ENCODE measurements at places on chromosomes 16 and 17. TPM values are rescaled to one million over a fixed set of nuclear protein-coding genes. Genes with fewer than 3 reads are reported as not detected.

- DNase-seq: no peak
These were observed 22.6 kb upstream of the ITGA3 start for GRCh38 chr17:50033316-50033715.

GRCh38 chr16:87963400-87963799 lies 12.2 kb downstream of the BANP start:
- DNase-seq: peak; percentile 77

DNA sequence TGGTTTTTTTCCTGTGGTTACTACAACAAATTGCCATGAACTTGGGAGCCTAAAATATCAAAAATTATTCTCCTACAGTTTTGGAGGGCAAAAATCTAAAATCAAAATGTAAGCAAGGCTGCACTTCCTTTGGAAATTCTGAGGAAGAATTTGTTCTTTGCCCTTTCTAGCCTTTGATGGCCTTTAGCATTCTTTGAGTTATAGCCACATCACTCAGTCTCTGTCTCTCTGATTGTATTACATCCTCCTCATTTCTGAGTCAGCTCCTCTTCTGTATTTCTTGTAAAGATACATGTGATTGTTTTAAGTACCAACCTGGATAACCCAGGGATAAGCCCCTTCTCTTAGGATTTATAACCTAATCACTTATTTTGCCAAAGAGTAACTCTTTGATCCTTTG lies 282.0 kb downstream of the BCAS3 start:
- DNase-seq: no peak

DNA sequence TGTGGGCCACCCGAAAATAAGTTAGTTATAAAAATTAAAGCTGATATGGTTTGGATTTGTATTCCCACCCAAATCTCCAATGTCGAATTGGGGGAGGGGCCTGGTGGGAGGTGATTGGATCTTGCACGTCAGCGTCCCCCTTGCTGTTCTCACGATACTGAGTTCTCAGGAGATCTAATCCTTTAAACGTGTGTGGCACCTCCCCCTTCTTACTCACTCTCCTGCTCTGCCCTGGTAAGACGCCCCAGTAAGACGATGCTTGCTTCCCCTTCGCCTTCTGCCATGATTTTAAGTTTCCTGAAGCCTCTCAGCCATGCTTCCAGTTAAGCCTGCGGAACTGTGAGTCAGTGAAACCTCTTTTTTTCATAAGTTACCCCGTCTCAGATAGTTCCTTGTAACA lies 35.4 kb downstream of the SYCE1L start:
- no peak for DNase-seq

DNA sequence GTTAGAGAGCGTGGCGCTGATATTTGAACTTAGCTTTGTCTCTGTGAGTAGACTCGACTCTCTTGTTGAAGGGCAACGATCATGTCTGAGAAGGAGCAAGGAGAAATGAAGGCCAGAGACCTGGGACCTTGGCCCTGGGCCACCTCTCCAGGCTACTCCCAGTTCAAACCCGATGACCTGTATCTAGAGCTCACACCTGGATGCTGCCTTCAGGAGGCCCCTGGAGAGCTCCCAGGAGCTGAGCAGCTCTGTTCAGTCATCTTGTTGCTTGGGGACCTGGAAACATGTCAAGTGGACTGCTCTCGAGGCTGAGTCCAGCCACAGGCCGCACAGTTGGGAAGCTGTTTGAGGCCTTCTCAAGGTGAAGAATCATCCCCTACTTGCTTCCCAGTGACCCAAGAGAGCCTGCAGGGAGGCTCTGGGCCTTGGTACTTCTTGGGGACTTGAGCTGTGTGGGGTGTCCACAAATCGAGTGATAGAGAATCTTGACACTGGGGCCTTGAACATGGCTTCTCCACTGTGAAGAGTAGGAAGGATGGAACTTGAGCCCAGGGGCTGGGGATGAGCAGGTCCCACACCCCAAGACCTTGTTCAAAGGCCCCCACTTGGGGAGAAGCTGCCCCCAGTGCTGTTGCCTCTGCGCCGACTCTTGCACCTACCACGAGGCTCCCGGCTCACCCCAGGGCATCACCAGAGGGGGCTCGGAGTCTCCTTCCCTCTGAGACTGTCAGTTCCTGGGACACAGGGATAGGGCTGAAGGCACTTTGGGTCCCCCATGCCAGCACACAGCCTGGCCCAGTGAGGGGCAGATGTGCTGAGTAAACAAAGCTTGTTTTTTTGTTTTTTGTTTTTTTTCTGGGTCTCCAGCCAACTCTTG lies 112.1 kb downstream of the IRX5 start:
- no peak for DNase-seq

- peak; percentile 83 for DNase-seq
These were observed 55.2 kb upstream of the MRTFB start for GRCh38 chr16:14015948-14016347.

DNA sequence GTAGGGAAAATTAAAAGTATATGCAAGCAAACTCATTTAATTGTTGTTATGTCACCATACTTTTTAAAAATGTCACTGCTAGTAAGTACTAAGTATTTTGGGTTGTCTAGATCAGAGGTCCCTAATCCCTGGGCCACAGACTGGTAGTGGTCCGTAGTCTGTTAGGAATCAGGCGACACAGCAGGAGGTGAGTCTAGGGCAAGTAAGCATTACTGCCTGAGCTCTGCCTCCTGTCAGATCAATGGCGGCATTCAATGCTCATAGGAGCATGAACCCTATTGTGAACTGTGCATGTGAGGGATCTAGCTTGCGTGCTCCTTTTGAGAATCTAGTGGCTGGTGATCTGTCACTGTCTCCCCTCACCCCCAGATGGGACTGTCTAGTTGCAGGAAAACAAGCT lies 21.6 kb downstream of the STXBP4 start:
- DNase-seq: no peak

- no peak for DNase-seq
These were observed 26.1 kb downstream of the CDR2 start for GRCh38 chr16:22348291-22348690.

- DNase-seq: no peak
These were observed 519 bp upstream of the NTN1 start for GRCh38 chr17:9020824-9021157.

DNA sequence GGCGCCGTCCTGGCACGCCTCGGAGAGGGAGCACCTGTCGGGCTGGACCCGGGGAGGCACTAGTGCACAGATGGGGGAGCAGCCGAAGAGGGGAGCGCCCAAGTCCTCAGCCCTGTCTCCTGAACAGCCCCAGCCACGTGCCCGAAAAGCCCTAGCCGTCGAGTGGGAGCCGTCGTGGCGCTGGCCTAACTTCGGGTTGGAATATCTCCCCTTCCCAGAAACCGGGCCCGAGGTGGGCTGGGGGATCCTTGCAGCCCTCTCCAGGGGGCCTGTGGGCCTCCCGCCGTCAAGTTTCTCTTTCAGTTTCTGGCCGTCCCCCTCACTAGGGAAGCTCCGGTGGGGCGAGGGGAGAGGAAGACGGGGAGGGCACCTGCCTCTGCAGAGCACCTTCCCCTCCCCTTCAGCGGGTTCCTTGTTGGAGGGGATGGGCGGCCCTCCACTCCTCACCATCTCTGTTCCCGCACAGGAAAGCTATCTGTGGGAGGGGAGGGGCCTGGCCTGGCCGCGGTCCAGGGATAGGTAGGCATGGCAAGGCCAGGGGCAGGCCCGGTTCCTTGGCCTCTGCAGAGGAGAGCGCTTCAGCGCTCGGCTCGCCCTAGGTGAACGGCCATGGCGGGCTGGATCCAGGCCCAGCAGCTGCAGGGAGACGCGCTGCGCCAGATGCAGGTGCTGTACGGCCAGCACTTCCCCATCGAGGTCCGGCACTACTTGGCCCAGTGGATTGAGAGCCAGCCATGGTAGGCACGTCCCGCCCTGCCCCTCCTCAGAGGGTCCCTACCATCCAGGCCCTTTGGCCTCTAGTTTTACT lies 709 bp downstream of the STAT5A start:
- DNase-seq: no peak

DNA sequence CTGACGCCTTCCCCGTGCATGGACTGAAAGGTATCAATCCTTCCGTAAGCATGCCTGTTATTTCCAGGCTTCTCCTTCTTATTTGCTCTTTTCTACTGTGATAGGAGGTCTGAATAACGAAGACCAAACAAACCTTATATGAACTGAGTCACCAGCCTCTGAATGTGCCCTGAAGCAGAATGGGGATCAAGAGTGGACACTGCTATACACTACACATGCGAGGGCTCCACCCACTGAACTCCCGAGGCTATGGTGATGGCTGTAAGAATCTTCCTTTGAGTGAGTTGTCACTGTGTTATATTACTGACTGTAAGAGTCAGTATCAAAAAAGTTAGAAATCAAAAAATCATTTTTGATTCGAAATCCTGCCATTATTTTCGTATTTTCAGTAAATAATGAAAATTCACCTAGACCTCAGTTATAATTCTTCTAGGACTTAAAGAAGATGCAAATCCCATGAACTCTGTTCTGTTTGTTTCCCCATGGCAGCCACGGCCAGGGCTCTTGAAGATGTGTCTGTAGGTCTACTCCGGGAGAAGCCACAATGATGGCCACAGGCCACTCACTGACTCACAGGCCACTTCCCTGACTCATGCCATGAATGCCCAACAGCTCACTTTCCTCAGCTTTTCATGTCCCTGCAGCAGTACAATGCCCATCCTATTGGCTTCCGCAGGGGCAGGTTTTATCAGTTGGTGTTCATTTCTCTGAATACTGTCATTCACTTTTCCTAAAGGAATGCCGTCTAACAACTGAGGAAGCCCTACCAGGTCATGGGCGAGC lies 54.7 kb downstream of the ZZEF1 start:
- DNase-seq: no peak

GRCh38 chr16:54313789-54314188 lies 27.2 kb upstream of the IRX3 start:
- no peak for DNase-seq

Gene KCTD19
- total RNA-seq: 0.20 TPM

Gene DBNDD1
- total RNA-seq: 0.79 TPM

Gene MYH4
- total RNA-seq: under 0.01 TPM

Gene SLFN14
- total RNA-seq: 1.6 TPM

Gene CCL17
- total RNA-seq: 0.49 TPM

Gene HNF1B
- total RNA-seq: not detected

Gene CNTD1
- total RNA-seq: 0.20 TPM

Gene KCNAB3
- total RNA-seq: 2.2 TPM
